ENCODE measurements at places on chromosomes 3 and 15.

GRCh38 chr3:54578417-54578816 is 349.4 kb downstream of the LRTM1 start:
- no peak for DNase-seq

- no peak for DNase-seq
Observed at GRCh38 chr3:179723617-179724016, 70.8 kb downstream of the USP13 start.

- no peak for DNase-seq
Observed at GRCh38 chr15:67968966-67969365, 85.1 kb upstream of the PIAS1 start.

DNA sequence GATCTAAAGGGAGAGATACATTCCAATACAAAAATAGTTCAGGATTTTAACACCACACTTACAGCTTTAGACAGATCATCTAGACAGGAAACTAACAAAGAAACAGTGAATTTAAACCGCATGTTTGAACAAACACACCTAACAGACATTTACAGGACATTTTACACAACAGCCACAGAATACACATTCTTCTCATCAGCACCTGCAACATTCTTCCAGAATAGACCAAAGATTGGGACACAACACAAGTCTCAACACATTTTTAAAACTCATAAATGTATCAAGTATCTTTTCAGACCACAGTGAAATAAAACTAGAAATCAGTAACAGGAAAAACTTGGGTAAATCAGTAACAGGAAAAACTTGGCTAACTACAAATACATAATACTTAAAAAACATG is 256.3 kb downstream of the MCTP2 start:
- DNase-seq = no peak

GRCh38 chr15:59685737-59686297 is 3.3 kb downstream of the BNIP2 start:
- DNase-seq = peak; percentile 12

- no peak for DNase-seq
Observed at GRCh38 chr15:57691082-57691481, 15.4 kb upstream of the POLR2M start.

DNA sequence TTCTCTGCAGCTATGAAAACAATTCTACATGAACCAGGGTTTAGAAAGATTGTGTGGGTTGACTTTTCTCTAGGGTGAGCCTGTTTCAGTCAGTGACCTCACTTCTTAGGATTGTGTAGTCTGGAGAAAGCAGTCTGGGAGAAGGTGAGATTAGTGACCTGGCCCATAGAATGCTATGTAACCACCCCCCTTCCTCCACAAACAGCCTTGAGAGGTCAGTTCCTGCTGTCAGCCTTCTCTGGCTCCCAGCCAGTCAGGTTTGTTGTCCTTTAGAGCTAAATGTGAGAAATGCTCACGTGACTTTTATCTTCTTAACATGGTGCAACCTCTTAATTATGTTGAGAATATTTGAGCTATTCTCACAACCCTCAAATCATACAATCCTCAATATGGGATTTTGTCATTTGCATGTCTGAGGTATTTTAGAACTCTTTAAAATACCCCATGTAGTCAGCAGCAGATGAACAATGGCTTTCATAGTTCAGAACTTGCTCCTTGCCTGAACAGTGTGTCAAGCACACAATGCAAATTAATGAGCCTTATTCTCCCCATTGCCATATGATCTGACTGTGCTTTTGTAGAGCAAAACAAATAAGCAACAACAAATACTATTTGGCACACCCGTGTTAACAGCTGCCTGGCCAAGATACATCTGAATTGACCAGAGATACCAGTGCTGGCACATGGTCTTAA is 311.6 kb downstream of the CNTN6 start:
- peak; percentile 37 for DNase-seq

DNA sequence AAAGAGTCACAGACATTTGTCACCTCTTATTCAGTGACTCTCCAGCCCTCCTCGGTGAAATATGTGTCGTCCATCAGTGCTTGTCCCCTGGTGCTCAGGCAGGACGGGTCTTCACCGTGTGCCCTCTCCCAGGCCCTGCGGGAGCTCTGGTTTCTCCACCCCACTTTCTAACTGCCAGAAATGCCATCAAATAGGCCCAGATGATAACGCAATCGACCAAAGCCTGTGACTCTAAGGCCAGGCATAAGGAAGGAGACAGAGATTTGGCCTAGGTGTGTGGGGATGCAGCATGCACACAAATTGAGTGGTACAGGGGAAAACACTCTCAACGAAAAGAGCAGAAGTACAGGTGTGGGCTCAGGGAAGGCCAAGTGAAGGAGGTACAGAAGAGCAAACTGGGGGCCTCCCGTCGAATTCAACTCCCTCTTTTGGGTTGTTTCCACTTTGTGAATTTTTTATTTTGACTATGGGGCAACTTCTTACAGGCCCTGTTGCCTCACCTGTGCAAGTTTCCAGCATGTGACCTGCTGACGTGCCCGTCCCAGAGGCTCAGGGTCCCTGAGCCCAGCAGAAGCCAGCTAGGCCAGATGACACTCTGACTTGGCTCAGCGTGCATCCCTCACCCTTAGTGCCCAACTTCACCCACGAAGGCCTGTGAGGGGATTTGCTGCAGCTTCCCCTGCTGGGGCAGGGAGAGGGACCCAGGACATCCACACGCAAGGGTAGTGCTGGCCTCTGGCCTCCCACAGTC is 4.7 kb downstream of the NUP210 start:
- DNase-seq = no peak

GRCh38 chr3:188185717-188186251 is 31.8 kb downstream of the LPP start:
- DNase-seq = peak; percentile 42

DNA sequence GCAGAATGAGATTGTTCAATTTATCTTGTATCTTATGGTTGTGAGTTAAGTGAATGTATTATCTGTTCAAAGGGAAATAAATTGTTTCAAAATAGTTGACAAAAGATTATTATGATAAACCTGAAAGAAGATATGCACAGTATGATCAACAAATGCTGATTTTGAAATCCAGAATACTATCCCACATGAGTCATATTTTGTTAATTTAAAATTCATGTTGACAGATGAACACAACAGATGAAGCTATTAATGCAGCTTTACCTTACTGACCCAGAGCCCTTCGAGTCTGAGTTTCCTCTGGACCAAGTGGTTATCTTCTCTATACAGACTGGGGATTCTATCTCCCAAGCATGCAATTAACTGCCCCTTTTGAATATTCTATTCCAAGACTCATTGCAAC is 482.8 kb downstream of the FGF12 start:
- DNase-seq = no peak

DNA sequence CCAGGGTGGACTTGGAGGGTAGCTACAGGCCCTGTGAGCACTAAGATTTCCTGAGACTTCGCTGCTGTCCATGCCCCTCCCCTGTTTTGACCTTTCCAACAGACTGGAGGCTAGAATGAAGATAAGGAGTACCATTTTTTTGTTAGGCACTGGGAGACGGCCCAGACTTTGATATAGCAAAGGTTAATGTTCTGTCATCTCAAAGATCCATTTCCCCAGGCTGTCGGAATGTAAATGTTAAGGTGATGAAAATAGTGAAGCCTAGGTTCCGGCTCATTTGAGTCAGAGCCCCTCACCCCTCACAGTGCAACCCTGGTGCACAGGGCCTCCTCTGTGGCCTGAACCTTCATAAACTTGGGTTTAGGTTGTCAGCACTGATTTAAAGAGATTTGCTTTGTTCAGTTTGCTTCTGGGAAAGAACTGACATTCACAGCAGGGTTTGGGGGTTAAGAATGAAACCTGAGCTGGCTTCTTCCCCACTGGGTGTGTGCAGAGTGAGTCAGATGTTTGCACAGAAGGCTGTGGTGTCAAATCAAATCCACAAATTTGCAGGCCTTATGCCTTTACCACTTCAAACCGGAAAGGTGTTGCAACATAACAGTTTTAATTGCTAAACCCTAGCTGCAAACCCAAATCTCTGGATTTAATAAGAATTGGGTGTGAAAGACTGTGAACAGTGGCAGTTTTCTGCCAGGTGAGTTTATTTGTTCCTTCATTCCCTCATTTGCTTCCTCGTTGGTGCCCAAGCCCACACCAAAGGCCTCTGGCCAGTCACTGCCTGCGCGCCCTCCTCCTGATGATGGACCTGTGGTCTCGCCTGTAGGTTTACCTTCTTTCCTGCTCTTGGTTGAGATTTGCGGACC is 20.6 kb upstream of the KCTD6 start:
- peak; percentile 96 for DNase-seq

GRCh38 chr3:134483195-134483900 is 2.4 kb downstream of the ANAPC13 start:
- DNase-seq = peak; percentile 86

DNA sequence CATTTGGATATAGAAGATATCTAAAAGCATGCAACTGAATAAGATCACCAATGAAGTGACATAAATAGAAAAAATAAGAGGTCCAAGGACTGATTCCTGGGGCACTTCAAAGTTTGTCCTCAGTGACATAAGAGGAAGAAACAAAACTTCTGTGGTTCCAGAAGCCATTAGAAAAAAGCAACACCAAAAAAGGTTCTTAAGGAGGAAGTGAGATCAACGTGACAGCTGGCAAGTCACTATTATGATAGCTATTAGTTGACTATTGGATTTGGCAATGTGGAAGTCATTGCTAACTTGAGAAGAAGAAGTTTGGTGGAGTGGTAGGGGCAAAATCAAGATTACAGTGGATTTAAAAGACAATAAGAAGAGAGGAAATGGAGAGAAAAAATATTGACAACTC is 1098.3 kb downstream of the NAALADL2 start:
- no peak for DNase-seq

DNA sequence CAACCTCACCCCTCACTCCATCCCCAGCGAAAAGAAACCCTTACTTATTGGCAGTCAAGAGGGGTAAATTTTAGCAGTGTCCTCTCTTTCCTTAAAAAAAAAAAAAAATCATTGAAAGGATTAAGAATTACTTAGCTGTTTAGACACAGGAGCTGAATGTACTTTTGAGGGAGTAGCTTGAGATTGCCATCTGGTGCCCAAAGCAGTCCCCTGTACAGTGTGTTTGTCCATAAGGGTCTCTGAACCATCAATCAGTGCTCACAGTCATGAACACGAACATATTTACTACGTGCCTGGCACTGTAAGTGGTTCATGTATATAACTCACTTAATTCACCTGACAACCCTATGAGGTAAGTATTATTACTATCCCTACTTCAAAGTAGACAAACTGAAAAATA is 463.5 kb downstream of the RAP2B start:
- no peak for DNase-seq

GRCh38 chr3:129688271-129688895 is 81.9 kb upstream of the PLXND1 start:
- peak; percentile 70 for DNase-seq

DNA sequence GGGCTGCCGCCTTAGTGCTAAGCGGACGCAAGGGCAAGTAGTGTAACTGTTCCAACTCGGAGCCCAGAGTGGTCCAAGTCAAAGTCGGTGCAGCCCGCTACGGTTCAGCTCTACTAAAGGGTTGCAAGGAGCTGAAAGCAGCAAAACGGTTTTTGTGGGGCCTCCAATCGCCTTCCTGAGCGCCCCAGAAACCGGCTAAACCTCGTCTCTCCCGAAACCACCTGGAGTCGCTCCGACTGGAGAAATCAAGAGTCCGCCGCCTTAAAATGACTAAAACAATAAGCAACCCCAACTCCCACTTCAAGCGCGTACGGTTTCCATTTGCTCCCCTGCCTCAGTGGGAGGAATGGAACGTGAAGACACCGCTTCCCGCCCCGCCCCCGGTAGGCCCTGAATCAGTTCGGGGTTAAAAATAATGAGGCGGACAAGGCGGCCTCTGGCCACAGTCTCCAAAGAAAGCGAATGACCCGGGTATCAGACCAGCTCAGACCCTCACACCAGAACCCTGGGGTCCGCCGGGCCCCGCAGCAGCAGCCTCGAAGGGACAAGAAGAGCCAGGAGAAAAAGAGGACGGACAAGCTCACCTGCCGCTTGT is 401 bp downstream of the SEC11A start:
- DNase-seq = peak; percentile 43

DNA sequence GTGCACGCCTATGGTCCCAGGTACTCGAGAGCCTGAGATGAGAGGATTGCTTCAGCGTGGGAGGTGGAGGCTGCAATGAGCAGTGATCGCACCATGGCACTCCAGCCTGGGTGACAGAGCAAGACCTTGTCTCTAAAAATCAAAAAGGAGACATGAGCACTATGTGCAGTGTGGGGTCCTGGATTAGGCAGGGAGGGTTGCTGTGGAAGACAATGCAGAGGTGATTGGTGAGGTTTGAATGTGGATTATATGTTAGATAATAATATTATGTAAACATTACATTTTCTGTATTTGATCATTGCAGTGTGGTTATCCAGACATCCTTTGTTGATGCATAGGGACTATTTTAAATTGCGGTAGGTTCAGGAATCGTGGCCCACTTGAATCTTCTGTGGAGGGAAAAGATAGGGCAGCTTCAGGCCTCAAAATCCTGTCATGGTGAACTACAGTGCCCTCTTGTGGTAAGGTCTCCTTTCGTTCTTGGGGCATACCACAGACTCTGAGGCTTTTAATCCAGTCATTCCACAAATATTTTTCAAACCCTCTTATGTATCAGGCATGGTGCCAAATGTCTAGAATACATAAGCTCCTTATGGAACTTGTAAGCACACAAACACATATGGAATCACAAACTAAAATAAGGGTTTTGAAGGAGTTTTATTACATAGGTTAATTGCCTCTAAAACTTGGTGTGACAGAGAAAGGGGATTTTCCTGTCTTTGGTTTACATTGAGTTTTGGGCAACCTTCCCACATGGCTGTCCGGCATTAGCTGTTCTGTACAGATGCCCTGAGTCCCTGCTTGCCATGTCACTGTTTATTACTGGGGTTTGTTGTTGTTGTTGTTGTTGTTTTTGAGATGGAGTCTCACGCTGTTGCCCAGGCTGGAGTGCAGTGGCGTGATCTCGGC is 37.7 kb downstream of the GPD1L start:
- DNase-seq = peak; percentile 91

DNA sequence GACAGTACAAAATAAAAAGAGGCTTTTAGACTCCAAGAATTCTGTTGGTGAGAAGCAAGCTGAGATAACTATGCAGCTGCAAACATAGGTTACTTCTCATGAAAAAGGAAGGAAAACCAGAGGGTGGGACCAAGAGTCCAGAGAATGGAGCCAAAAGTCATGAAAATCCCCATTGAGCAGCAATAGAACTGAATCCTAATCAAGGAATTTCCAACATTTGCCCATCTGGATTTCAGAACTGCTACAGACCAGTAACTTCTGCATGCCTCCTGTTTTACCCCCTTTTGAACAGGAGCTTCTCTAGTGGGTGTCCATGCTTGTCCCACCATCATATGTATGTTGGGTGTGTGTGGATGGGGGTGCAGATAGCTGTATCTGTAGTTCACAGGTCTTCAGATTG is 33.6 kb upstream of the BNC1 start:
- no peak for DNase-seq
